ENCODE measurements at places on chromosomes 2 and 18. TPM values are rescaled to one million over a fixed set of nuclear protein-coding genes. Genes with fewer than 3 reads are reported as not detected.
A peak's percentile ranks its signal among the peaks of the same experiment; 100 is the strongest.

DNA sequence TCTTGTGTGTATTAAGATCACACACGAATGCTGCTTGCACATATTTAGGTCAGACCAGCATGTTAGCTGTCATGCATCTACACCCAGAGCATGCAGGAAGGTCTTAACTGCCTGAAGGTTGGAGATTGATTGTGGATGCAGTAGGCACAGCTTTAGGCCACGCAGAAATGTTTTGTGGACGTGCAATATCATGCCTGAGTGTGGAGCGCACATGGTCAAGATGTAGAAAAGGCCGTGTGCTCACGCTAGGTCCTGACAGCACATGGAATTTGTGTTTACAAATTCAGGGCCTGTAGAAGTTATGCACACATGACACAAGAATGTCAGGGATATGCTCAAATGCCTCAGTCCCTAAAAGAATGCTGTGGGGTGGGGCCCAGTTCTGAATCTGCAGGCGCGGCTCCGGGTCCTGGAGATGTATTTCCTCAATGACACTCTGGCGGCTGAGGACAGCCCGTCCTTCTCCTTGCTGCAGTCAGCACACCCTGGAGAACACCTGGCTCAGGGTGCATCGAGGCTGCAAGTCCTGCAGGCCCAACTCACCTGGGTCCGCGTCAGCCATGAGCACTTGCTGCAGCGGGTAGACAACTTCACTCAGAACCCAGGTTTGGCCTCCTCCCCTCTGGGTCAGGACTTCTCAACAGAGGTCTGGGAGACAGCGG lies 27.9 kb downstream of the MARCO start:
- H3K4me1 ChIP-seq = no peaks in the 10 kb centered on the region
- no peak overlapping the region for H3K4me3 ChIP-seq
- no peak overlapping the region for H3K27ac ChIP-seq
- H3K36me3 ChIP-seq = no peaks in the 10 kb centered on the region
- DNase-seq = no peak

Gene NRP2
- total RNA-seq = 1.1 TPM

DNA sequence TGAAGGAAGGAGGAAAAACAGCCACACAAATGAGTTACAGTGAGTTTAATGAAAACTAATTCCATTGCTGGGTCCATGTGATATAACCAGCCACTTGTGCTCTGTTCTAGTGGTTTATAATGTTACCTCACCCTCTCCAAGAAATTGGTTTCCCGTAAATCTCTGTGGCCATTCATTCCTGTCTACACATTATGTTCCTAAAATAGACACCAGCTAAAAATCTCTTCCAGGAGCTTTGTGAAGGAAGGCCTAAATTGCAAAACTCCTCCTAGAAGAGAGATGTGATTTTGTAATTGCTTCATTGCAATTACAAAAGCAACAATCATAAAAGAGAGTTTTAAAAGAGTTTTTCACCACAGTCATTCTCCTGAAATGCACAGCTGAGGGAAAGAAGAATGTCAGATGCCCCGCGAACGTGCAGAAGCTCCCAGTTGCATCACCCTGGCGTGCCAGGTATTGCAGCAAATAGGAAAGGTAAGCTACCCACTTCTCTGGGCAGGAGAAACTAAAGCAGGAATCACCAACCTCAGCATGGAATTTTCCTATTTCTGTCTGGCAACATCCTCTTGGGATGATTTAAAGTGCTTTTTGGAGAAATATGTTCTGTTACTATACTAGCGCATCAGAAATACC lies 1.7 kb downstream of the SCN1A start:
- H3K4me3 ChIP-seq = no peak overlapping the region
- H3K36me3 ChIP-seq = no peaks in the 10 kb centered on the region
- H3K4me1 ChIP-seq = no peaks in the 10 kb centered on the region
- DNase-seq = no peak

DNA sequence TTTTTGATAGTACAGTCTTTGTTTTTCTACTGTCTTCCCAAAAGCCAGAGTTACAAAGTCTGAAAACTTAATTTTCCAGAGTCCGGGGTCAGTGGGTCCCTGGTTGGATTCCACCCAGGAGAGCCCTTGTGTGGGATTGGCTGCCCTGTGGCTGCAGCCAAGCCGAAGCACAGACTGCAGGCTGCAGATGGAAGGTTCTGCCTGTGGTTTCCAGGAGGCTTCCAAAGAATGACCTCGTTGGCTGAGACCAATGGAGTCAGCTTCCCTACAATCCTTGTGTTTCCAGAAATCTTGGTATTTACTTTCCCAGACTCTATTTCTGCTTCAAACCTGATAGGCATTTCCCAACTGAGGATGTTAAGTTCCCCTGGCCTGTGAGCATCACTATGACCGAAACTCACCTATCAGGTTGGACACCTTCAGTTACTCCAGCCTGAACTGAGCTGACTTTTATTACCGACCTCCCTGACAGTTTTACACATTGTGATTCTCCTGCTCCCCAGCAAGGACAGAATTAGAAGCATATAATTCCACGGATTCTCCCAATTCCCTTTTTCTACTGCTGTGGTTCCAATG lies 117.5 kb upstream of the CCDC68 start:
- no peaks in the 10 kb centered on the region for H3K27me3 ChIP-seq
- no peaks in the 10 kb centered on the region for H3K4me1 ChIP-seq

- no peaks in the 10 kb centered on the region for H3K27me3 ChIP-seq
- H3K4me1 ChIP-seq = no peaks in the 10 kb centered on the region
- DNase-seq = no peak
- no peak overlapping the region for H3K27ac ChIP-seq
- H3K36me3 ChIP-seq = no peaks in the 10 kb centered on the region
These were observed 172.5 kb downstream of the FIGN start for GRCh38 chr2:163563336-163563735.

DNA sequence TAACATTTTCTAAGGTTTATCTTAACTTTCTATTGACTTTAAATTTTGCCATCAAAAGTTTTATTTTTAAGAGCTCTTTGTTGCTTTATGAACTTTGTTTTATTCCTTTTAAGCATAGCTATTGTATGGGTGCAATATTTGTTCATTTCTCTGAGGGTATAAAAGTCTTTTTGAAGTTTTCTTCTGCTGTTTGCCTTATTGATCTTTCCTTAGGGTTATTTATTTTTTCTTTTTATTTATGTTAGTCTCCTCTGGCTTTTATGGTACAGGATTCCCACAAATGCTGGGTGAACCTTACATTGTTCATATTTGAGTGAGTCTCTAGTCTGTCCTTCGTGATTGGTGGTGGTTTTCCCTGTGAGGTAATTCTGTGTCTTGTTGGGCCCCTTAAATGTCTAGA lies 68.4 kb downstream of the PARD3B start:
- H3K4me3 ChIP-seq = no peak overlapping the region
- H3K4me1 ChIP-seq = no peaks in the 10 kb centered on the region
- H3K27me3 ChIP-seq = no peaks in the 10 kb centered on the region
- no peaks in the 10 kb centered on the region for H3K36me3 ChIP-seq

GRCh38 chr2:95158891-95159619 lies 593 bp downstream of the ZNF514 start:
- H3K36me3 ChIP-seq = peaks cover 4% of the 10 kb centered on the region
- no peaks in the 10 kb centered on the region for H3K27me3 ChIP-seq
- peak overlapping the region; percentile 57 for H3K27ac ChIP-seq
- DNase-seq = no peak

DNA sequence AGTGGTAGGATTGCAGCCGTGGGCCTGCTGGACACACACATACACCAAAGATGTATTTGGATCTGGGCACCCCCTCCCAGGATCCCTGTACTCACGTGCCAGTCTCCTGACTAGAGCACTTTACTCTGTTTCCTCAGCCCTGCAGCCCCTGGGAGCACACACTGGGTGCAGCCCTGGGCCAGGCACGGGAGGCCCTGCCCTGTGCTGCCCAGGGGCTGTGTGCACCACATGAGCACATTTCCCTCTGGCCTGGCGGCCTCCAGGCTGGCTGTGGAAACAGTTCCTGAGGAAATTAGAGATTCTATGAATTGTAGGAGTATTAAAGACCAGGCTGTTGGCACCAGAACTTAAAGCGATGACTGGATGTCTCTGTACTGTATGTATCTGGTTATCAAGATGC lies 45.4 kb downstream of the BCL2L11 start:
- no peak overlapping the region for H3K4me3 ChIP-seq
- H3K27ac ChIP-seq = no peak overlapping the region
- no peaks in the 10 kb centered on the region for H3K36me3 ChIP-seq
- H3K27me3 ChIP-seq = peaks cover 1% of the 10 kb centered on the region

Gene CLEC4F
- total RNA-seq = not detected

GRCh38 chr18:75582940-75583339 lies 155.4 kb upstream of the SMIM21 start:
- no peaks in the 10 kb centered on the region for H3K36me3 ChIP-seq

GRCh38 chr18:44807766-44808165 lies 127.1 kb downstream of the SETBP1 start:
- H3K27ac ChIP-seq = no peak overlapping the region
- no peak for DNase-seq
- no peaks in the 10 kb centered on the region for H3K36me3 ChIP-seq
- H3K4me3 ChIP-seq = no peak overlapping the region
- no peaks in the 10 kb centered on the region for H3K27me3 ChIP-seq

DNA sequence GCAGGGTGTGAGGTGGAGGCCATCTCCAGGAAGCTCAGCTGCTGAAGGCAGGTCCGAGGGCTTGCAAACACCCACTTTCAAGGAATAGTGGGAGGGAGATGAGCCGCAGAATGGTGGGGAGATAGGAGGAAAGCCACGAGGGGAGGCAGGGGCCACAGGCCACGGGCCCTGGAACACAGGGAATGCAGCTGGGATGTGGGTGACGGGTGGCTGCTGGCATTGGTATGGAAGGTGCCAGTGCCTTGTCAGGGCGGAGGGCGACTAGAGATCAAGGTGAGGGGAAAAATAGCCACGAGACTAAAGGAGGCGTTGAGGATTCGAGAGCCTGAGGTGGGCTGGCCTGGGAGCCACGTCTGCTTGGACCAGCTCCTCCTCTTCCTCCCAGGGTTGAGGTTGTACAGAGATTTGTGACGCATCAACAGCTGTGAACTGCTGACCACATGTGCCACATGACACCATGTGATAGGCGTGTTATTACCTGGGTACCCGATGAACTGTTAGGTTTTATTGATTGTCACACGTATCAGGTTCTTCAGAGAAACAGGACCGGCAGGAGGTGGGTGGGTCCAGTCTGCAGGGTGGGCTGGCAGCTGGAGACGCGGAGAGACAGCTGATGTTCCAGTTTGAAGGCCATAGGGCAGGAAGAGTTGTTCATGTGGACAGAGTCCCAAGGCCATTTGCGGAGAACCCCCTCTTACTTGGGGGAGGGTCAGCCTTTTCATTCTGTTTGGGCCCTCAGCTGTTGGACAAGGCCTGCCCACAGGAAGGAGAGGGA lies 9.9 kb downstream of the IMPA2 start:
- no peaks in the 10 kb centered on the region for H3K27me3 ChIP-seq
- peaks cover 11% of the 10 kb centered on the region for H3K4me1 ChIP-seq
- H3K36me3 ChIP-seq = no peaks in the 10 kb centered on the region
- DNase-seq = no peak
- H3K27ac ChIP-seq = no peak overlapping the region

- H3K27me3 ChIP-seq = no peaks in the 10 kb centered on the region
- H3K27ac ChIP-seq = no peak overlapping the region
- no peaks in the 10 kb centered on the region for H3K4me1 ChIP-seq
- H3K36me3 ChIP-seq = no peaks in the 10 kb centered on the region
These were observed 68.1 kb upstream of the ZNF804A start for GRCh38 chr2:184530239-184530638.

DNA sequence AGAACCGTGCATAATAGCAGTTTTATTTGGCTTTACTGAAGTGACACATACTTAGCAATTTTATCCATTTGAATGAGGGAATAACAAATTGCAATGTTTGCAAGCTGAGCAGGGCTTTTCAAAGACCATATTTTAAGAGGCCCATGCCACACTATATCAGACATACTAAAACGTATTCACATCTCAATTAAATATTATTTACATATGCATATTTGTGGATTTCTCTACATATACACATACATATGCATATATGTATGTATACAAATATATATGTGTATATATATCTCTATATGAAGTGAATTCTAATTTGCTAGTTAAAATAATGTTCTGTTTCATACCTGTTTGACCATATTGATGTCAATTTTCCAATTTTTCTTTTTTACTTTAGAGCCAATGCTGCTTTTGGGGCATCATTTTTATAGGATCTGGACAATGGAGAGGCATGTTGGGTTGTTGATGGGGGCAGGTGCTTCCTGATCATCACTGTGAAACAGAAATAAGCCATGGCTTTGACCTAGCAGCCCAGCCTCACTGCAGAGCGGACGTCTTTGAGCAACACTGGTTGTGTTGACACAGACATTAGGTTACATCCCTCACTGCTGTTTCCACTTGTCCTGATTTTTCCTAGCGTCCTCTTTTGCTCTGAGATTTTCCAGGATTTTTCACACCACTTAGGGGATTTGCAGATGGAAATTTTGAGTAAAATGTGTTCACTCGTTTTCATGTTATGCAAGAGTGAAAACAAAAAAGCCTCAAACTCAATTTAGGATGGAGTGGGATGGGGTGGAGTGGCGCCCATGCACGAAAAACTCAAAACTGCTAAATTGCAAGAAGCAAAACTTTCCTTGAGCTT lies 56.9 kb downstream of the RDH14 start:
- H3K27ac ChIP-seq = no peak overlapping the region
- no peaks in the 10 kb centered on the region for H3K4me1 ChIP-seq
- no peak overlapping the region for H3K4me3 ChIP-seq
- H3K36me3 ChIP-seq = no peaks in the 10 kb centered on the region

Gene PRKAG3
- not detected for total RNA-seq

DNA sequence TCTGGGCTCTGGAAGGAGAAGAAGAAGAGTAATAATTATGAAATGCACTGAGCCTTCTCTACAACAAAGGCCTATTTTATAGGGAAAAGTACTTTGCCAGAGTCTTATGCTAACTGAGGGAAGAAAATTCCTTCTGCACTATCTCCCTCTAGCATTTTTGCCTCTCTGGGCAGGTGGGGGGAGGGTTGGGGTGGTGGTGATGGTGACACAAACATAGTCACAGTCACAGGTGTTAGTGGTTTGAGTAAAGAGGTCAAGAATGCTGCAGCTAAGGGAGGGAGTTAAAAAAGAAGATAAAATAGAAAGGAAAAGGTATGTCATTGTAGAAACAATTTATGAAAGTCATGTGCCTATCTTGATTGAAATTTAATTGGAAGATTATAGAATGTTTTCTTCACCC lies 140.8 kb upstream of the COL3A1 start:
- no peaks in the 10 kb centered on the region for H3K36me3 ChIP-seq
- no peaks in the 10 kb centered on the region for H3K27me3 ChIP-seq
- no peak for DNase-seq
- H3K4me1 ChIP-seq = no peaks in the 10 kb centered on the region
- H3K4me3 ChIP-seq = no peak overlapping the region

GRCh38 chr2:202782940-202783558 lies 88.5 kb downstream of the ICA1L start:
- H3K27me3 ChIP-seq = no peaks in the 10 kb centered on the region
- H3K4me1 ChIP-seq = no peaks in the 10 kb centered on the region
- no peak for DNase-seq
- peaks cover 9% of the 10 kb centered on the region for H3K36me3 ChIP-seq
